Kidney glomerular epithelial cell (primary cell): ENCODE measurements at places on chromosomes 12 and 14.

- no peak for DNase-seq
These were observed 80.4 kb upstream of the GPR68 start for GRCh38 chr14:91324606-91325575.

DNA sequence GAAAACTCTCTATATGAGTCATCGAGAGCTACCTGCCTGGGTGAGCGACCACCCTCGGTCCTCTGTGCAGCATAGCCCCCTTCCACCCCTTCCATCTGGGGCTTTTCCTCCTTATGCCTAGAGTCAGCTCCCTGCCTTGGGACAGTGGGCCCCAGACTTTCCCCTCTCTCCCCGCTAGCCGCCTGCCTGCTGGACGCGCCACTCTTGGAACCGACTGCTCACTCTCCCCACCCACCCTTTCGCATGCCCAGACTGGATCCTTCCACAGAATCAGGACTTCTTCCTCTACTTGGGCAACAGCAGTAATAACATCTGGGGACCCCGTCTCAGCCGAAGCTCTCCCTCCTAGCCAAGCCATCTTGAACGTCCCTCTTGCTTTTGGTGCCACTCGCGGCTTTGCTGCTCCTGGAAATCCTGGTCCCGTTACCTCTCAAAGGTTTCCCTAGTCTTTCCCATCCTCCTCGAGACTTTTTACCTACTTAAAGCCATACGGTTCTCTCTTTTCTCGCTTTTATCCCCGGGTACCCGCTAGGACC is 671 bp downstream of the ESYT1 start:
- peak; percentile 27 for DNase-seq

DNA sequence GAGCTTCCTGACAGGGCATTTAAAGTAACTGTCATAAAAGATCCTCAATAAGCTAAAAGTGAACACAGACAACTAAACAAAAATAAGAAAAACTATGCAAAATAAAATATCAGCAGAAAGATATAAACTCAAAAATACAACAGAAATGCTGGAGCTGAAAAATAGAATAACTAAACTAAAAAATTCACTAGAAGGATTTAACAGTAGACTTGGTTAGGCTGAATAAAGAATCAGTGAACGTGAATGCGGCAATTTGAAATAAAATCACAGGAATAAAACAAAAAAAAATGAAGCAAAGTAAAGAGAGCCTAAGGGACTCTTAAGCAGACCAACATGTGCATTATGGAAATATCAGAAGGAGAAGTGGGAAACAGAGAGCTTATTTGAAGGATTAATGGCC is 74.6 kb downstream of the EGLN3 start:
- DNase-seq = no peak

GRCh38 chr14:85728476-85729065 is 198.6 kb downstream of the FLRT2 start:
- DNase-seq = no peak

- no peak for DNase-seq
These were observed 192.2 kb downstream of the TMTC3 start for GRCh38 chr12:88334271-88334670.

GRCh38 chr14:75092698-75093097 is 23.3 kb downstream of the ZC2HC1C start:
- DNase-seq = no peak

- no peak for DNase-seq
These were observed 119.6 kb downstream of the MED13L start for GRCh38 chr12:116157845-116158267.

GRCh38 chr12:48292040-48292439 is 58.7 kb downstream of the ZNF641 start:
- DNase-seq = no peak

- no peak for DNase-seq
These were observed 618 bp downstream of the GNPNAT1 start for GRCh38 chr14:52790756-52791222.
